ENCODE measurements at places on chromosomes 6 and 20.

- no peak for DNase-seq
Observed at GRCh38 chr6:115203381-115203780, 857.3 kb downstream of the FRK start.

GRCh38 chr6:163718537-163718936 is 304.0 kb downstream of the QKI start:
- DNase-seq, result no peak

GRCh38 chr6:21914121-21914973 is 320.8 kb downstream of the SOX4 start:
- no peak for DNase-seq

- DNase-seq, result no peak
Observed at GRCh38 chr6:169592558-169592957, 109.3 kb downstream of the WDR27 start.

DNA sequence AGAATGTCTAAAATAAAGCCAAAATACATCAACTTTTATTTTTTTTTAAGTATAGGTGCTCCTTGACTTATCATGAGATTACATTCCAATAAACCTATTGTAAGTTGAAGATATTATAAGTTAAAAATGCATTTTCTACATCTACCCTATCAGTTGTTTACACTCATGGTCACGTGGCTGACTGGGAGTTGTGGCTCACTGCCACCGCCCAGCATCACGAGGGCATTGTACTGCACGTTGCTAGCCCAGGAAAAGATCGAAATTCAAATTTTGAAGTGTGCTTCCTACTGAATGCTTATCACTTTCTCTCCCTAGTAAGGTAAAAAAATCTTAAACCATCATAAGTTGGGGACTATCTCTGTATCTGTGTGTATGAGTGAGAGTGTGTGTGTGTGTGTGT is 126.6 kb upstream of the RIN2 start:
- no peak for DNase-seq

GRCh38 chr20:54355631-54356280 is 119.6 kb upstream of the DOK5 start:
- DNase-seq, result no peak

DNA sequence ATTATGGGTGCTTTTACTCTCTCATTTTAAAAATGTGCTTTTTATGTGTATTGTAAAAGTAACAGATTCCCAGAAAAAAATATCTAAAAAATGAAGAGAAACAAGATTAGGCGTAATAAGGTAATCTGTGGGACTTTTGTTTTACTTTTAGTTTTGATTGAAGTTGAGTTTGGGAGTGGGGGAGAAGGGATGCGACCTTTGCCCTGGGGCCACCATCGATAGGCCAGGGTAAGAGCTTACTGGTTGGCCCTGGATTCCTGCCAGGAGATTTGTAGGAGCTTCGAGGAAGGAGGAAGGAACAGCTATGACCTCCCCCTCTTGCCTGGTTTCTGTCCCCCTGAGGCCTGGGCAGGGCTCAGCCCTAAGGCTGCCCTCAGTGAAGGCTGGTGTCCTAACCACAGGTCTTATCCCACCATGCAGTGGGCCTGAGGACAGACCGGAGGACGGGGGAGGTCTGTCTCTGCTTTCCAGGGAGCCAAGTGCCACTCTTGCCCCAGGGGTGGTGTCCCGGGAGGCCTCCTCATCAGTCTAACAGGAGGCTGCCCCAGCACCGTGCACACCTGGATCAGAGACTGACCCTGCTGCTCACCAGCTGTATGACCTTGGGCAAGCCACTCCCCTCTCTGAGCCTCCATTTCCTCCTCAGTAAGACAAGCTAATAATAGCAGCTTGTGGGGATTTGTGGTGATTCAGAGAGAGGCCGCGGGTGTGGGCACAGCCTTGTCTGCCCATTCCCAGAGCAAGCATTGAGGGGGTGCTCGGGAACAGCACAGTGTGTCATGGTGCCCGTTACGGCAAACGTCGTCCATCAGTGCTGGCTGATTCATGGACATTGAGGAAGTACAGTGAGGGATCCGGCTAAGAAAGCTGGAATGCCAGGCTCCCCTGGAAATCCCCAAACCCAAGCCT is 21.2 kb downstream of the TGM2 start:
- DNase-seq, result no peak

DNA sequence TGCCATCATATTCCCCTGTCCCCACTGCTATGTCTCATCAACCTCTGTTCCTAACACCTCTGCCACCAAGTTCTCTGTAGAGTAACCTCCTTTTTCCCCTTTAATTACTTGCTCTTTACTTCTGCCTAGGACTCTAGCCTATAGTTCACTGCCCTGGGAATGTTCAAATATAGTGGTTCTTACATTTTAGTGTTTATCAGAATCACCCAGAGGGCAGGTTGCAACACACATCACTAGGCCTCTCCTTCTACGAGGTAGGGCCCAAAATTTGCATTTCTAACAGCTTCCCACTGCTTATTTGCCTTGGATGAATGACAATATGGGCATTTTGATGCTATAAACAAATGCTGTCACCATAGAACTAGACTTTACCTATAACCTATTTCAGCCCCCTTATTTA is 23.1 kb upstream of the C6orf141 start:
- no peak for DNase-seq
